ENCODE measurements at places on chromosomes 3 and 15. TPM values are rescaled to one million over a fixed set of nuclear protein-coding genes. Genes with fewer than 3 reads are reported as not detected.

DNA sequence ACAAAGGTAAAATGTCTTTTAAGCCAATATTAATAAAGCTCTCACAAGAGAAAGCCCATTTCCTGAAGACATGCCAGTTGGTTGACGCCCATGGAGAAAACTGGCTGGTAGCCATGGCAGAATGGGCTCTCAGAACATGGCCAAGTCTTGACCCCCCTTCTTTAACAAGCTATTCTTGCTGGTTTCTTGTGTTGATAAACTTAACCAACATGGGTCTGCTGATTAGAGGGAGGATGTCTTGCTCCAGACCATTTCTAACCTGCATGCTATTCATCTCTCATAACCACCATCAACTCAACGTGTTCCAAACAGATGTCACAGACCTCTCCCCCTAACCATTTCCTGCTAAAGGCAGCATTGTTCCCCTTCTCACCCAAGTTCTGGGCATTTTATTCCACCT lies 25.7 kb downstream of the NTRK3 start:
- ATAC-seq = no peak

GRCh38 chr3:17074559-17074958 lies 189.8 kb downstream of the PLCL2 start:
- no peak for ATAC-seq

GRCh38 chr15:66063147-66063546 lies 190.4 kb downstream of the MEGF11 start:
- ATAC-seq = no peak

DNA sequence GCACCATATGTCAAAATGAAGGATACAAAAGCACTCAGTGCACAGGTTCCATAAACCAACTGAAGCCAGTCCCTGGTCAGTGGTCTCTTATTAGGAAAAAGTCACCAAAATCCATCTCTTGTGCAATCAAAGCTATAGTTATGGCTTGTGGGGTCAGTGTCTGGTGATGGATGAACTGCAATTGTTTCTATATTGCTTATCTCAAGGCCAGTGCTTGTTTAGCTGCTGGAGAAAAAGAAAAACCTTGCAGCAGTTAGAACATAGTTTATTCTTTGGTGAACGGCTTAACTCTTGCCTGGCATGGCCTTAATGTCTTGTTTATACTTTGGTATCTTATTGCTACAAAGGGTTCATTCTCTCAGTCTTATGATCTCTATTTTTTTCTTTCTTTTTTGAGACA lies 2.9 kb upstream of the UQCRC1 start:
- no peak for ATAC-seq

DNA sequence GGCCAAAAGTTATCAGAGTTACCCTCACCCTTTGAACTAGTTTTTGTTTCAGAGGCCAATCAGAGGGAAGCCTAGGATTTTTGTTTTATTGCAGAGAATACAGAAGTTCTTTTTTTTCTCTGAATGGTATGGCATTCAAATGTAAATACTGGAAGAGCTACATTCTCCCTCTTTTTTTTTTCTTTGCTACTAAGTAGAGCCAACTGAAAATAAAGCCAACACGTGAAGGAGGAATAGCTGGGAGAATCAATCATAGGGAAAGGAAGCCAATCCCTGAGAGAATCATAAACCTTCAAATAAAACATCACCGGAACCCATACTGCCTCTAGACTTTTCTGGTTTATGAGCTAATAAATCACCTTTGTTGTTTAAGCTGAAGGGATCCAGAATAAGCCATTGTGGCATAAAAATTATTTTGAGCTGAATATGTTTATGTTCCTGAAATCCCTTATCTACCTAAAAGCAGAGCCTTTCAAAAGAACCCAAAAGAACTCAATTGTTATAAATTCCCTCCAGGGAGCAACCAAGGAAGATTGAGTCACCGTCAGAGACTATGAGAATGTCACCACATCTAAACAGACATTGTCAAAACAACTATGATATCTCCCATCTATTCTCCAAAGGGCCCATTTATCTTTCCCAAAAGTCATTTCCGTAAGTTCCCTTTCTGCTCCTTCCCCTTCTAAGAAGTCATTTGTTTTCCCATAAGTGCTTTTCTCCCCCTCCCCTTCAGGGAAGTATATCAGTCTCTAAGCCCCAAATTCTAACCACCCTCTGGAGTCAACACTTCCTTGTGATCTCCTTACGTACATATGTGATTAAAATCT lies 3.8 kb upstream of the ZNF280D start:
- no peak for ATAC-seq

- ATAC-seq = no peak
Observed at GRCh38 chr3:189269365-189269764, 97.6 kb downstream of the TPRG1 start.

LIPC gene
- 0.50 TPM for total RNA-seq

AQR gene
- 16.4 TPM for total RNA-seq

ATG3 gene
- total RNA-seq = 55.1 TPM

CLRN1 gene
- total RNA-seq = not detected

RHCG gene
- 1.5 TPM for total RNA-seq

STIMATE gene
- total RNA-seq = 14.6 TPM

Measured in gastroesophageal sphincter (tissue), 4 donors.